Activated T-cell treated with anti-CD3 and anti-CD28 coated beads for 48 hours (primary cell): ENCODE measurements at places on chromosomes 16 and 17.

GRCh38 chr17:83088909-83089308 lies 9.5 kb downstream of the METRNL start:
- DNase-seq = no peak

- no peak for DNase-seq
These were observed 17.4 kb downstream of the ZNF276 start for GRCh38 chr16:89738538-89739317.

DNA sequence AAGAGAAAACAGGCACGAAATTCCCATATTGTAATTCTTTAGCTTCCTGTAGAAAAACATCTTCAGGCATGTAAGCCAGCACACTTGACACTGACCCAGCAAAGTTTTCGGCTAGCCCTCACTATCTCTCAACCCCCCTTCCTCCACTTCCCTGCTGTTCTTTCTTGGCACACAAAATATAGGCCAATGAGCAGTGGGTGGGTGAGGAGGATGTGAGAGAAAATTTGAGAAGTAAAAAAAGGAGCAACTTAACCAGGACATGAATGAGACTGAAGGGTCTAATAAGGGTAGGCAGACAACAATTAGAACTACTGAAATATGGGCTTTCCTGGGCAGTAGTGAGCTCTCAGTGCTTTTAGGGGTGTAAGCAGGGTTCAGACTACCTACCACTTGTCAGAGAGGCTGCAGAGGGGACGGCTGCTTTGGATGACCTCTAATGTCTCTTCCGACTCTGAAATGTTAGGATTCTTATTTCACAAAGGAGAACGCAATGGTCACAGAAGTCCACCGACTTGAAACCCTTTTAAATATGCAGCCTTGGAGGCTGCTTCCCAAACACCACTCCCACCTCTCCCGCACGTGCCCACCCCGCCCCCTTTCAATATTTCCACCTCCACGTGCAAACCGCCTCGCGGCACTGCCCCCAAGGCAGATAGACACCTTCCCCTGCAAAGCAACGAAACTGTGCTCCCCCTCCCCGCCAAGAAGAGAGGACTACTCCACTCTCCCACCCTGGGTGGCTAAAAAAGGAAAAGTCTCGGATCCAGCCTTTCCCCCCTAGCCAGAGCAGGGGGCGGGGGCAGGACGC lies 889 bp downstream of the MBTD1 start:
- no peak for DNase-seq

DNA sequence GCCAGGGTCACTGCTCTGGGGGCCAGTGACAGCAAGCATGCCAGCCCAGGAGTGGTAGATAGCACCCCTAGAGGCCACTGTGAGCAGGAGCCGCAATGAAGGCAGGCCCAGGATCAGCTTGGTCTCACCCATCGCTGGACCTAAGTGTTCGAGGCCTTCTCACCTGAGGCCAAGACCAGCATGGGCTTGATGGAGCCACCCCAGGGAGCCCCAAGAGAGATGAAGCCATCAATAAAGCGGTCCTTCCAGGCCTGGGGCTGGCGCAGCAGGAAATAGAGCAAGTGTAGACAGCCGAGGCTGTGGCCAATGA lies 1.8 kb downstream of the LCAT start:
- peak; percentile 30 for DNase-seq

DNA sequence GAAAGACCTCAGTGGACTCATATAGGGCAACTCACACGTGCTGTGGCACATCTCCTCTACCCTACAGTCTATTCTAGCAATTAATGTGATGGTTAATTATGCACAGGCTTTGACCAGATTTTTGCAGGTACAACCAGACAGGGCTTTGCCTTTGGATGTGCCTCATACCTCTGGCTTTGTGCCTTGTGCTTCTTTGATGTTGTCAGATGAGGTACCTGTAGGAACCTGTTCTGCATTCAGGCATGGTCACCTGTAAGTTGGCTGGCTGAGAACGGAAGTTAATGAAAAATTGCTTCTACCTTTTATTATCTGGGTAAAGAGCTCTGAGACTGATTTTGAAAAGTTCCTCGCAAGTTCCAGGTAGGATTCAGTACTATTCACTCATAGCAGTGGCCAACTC lies 462.9 kb upstream of the ZFHX3 start:
- no peak for DNase-seq

DNA sequence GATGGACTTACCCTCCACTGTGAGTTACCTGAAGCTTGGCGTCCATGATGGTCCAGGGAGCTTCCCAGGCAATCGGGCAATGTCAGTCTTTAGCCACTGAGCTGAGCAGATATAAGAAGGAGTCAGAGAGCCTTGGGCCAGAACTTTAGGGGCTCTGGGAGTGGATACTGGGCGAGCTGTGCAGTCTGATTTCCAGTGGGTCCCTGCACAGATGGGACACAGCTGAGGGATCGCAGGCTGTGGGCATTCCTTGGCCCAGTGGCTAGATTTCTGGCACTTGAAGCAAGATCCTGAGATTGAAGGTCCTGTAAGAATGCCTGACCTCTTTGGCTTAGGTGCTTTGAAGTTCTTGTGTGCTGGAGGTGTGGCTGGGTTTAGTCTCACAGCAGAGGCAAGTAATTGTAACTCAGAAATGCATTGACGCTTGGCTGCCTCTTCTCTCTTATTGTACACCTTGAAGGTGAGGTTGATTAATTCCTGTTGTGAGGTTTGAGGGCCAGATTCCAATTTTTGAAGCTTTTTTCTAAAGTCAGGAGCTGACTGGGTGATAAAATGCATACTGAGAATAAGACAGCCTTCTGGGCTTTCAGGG lies 2283.8 kb downstream of the TP53TG3F start:
- DNase-seq = no peak

- DNase-seq = no peak
These were observed 170.1 kb downstream of the CDK5R1 start for GRCh38 chr17:32656886-32657285.

DNA sequence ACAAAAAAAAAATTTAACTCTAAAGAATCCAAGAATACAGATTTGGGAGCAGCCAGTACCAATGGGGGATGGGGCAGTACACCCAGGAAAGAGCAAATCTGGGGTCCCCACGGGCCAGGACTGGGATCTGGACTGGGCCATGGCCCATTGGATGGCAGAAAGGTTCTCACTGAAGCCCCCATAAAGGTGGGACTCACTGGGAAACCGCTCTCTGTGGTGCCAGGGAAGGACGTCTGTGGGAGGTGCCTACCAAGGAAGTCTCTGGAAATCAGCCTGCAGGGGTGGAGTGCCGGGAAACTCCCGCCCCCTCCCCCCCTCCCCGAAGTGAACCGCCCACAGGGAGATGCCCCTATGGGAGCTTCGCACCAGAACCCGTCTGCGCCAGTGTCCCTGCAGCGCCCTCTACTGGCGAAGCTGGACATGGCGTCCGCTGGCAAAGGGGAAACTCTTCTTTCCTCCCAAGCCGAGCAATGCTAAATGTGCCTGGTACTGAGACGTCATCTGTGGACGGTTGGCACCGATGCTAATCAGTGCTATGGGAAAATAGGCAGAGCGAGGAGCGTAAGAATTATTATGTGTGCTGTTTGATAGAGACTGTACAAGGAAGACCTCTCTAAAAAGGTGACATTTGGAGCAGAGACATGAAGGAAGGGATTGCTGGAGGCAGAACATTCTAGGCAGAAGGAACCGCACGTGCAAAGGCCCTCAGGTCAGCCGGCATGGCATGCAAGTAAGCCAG lies 671.1 kb downstream of the WWOX start:
- peak; percentile 80 for DNase-seq

DNA sequence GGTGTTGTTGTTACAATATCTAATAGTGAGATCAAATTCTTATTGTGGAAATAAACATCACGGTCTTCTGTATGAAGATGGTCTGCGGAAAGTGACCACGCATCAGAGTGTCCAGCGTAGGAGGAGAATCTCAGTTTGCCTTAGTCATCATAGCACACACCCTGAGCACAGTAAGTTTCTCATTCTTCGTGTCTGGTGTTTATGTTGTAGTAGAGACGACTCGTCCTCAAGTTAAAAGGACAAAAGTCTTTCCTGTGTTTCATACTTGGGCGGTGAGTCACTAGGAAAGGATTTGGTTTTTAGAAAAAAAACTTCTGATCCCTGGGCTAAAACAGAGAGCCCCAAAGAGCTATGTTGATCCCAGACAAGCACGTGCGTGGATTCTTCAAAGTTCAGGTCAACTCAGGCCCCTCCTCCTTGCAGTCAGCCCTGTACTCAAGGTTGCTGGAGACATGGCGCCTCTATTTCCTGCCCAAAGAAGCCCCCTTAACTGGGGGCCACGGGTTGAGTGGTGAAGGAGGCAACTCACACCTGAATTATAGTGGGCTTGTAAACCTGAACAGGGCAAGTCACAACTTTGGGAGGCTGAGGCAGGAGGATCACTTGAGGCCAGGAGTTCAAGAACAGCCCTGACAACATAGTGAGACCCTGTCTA lies 170.4 kb downstream of the ZFHX3 start:
- DNase-seq = no peak

- no peak for DNase-seq
These were observed 2.5 kb downstream of the HS3ST2 start for GRCh38 chr16:22816475-22816874.

DNA sequence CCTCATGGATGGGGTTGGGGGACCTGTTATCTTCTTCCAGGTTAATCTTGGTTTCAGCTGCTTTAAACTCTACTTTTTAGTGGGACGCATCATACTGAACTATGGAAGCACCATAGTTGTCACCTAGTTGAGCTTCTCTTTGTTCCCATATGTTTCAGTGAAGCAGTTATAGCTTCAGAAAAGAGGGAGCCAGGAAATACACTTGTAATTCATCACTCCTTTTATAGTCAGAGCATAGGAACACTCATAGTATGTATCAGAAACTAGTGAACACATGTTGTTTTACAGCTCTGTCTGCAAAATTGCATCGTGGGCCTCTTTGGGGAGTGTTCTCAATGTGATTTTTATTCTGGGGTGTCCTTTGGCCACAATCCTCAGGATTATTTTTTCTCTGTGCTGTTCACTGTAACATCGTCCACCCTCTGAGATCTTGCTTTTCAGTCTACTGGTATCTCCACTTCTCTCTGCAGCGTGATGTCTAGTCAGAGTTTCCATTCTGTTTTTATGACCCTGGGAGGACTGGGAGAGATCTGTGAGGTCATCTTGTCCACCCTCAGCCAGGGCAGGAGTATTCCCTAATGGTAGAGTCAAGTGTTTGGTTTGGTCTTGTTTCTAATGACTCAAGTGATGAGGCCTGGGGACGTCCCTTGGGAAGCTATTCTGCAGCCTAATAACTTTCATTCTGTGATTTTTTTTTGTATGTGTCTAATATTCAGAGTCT lies 585.4 kb downstream of the WWOX start:
- DNase-seq = no peak

GRCh38 chr17:16513873-16514272 lies 21.9 kb upstream of the LRRC75A start:
- DNase-seq = no peak

DNA sequence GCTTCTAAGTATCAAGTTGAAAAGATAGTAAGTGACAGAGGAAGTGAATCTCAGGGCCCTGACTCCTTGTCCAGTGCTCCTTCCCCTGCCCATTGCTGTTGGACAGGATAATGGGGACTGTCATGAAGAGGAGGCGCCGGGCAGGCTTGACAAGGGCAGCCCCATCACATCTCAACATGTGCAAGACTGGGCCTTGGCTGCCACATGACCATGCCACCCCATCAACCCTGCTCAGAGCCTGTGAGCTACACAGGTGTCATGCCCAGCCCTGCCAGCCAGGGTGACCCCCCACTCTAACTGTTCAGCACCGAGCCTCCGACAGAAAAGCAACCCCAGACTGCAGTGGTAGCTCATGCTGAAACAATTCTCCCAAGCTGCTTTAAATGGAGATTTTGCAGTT lies 171.6 kb downstream of the C16orf78 start:
- no peak for DNase-seq

GRCh38 chr16:56641166-56641565 lies 2.7 kb downstream of the MT1A start:
- no peak for DNase-seq

- DNase-seq = no peak
These were observed 38.0 kb upstream of the CDH15 start for GRCh38 chr16:89133457-89134127.

DNA sequence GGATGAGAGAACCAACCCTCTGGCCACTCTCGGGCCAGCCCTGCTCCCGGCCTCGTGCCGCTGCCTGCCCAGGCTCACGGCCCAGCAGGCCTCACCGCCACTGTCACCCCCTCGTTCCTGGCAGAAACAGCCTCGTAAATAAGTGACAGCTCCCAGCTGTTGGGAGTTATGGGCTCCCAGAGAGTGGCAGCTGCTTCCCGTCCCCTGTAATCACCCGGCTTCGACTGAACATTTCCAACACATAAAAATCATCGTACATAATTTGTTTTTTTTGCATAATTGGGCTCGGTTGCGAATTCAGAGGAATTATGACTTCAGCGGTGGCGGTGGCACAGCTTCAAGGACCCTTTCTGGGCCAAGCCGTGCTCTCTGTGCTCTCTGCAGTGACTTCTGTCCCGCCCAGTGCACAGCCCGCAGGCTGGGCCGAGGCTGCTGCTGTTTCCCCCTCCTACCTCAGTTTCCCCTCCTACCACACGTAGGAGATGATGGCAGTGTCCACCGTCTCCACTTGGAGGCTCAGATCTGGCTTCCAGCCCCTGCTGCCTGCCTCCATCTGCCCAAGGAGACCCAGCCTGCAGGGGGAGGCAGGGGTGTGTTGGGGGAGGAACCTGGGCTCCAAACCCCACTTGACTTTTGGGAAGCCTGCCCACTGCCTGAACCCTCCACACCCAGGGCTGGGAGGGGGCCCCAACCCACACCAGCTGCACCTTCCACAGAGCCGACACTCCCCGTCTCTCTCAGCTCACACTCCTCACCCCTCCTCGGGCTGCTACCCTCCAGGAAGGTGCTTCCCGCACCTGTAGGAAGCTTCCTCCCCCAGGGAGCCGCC lies 84.9 kb downstream of the RTN4RL1 start:
- no peak for DNase-seq

- DNase-seq = no peak
These were observed 53.9 kb downstream of the MYO1D start for GRCh38 chr17:32822996-32823395.
